ENCODE measurements at places on chromosomes 13 and 19.

GRCh38 chr19:47378246-47378645 lies 29.1 kb downstream of the DHX34 start:
- DNase-seq: no peak

DNA sequence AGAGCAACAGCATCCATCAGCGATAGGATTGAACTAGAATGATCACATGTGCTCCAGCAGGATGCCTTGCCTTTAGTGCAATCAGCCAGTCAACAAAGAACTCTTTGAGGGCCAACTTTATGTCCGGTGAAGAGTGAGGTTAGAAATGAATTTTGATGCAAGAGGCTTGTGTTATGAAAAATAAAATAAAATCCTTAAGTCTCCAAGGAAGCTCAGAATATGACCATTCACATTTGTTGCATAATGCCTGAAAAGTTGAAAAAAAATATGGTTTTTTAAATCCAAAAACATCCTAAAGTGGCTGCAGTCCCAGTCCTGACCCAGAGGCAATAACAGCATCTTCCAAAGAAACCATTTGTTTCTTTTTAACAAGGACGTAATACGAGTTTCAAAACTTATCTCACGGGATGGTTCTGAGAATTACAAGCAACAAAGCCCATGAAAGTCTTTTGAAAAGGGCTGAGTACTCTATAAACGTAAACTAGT lies 61.3 kb downstream of the DCLK1 start:
- peak; percentile 30 for DNase-seq

DNA sequence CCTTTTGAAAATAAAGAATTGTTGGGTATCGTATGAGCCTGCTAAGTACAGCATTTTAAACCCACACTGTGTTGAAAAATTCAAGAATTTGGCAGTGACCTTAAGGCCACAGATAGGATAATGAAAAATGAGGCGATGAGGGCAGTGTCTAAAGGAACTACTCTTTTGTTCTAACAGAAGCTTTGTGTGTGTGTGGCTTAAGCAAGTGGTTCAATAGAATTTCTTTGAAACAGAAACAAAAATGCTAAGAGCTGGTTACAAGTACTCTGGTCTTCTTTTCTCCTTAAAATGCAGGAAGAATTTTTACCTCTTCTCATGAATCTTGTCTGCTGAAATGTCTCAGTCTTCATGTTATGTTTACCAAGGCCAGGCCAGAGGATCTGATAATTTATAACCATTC lies 279.5 kb downstream of the ZNF536 start:
- no peak for DNase-seq

GRCh38 chr19:12721656-12722565 lies 1.8 kb downstream of the TNPO2 start:
- no peak for DNase-seq

DNA sequence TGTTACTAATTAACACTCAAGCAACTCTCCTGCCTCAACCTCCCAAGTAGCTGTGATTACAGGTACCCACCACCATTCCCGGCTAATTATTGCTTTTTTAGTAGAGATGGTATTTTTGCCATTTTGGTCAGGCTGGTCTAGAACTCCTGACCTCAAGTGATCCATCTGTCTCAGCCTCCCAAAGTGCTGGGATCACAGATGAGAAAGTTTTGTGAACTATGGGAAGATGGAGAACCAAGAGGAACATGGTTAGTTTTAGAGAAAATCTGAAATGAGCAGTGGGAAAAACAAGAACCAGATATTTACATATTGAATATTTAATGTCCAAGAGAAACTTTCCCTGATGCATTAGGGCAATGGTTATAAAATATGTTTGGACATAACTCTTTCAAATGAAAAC lies 863.6 kb upstream of the MIR17HG start:
- DNase-seq: no peak

GRCh38 chr19:38441657-38442348 lies 8.3 kb downstream of the RYR1 start:
- no peak for DNase-seq

DNA sequence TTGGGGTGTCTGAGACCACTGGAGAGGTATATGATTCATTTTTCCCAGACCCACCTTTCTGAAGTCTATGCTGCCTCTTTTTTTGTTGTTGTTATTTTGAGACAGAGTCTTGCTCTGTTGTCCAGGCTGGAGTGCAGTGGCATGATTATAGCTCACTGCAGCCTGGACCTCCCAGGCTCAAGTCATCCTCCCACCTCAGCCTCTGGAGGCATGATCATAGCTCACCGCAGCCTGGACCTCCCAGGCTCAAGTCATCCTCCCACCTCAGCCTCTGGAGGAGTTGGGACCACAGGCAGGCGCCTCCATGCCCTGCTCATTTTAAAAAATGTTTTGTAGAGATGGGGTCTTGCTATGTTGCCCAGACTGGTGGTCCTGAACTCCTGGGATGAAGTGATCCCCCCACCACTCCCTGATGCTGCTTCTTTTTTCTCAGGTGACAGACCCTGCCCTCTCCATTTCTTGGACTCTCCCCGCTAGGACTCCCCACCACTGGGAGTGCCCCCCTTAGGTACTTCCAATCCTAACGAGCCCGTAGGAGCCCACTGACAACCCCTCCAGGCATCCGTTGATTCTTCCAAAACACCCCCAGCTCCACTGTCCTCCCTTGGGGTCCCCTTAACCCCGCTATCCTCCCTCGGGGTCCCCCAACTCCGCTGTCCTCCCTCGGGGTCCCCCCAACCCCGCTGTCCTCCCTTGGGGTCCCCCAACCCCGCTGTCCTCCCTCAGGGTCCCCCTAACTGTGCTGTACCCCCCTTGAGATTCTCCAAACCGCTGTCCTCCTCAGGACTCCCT lies 45.4 kb downstream of the ARHGEF18 start:
- no peak for DNase-seq

DNA sequence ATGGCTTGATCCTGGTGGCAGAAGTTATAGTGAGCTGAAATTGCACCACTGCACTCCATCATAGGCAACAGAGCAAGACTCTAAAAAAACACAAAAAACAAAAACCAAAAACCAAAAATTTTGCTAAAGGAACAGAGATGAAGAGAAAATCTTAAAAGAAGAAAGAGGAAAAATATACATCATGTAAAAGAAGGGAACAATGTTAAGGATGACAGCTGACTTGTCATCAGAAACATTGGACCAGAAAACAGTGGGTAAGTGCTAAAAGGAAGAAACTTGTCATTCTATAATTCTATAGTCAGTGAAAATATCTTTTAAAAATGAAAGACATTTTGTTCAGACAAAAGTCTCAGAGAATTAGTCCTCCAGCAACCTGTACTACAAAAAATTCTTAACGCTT lies 93.8 kb downstream of the WASF3 start:
- no peak for DNase-seq
